CD8-positive, alpha-beta memory T cell (primary cell): ENCODE measurements at places on chromosomes 4 and X.

- DNase-seq = no peak
These were observed 18.8 kb upstream of the CHRNA9 start for GRCh38 chr4:40316333-40316781.

GRCh38 chr4:38302910-38303309, 342.7 kb downstream of the PTTG2 start:
- no peak for DNase-seq

GRCh38 chr4:74483226-74483911, 38.4 kb downstream of the AREG start:
- DNase-seq = no peak

- DNase-seq = no peak
These were observed 267.8 kb downstream of the STIM2 start for GRCh38 chr4:27128443-27128842.

DNA sequence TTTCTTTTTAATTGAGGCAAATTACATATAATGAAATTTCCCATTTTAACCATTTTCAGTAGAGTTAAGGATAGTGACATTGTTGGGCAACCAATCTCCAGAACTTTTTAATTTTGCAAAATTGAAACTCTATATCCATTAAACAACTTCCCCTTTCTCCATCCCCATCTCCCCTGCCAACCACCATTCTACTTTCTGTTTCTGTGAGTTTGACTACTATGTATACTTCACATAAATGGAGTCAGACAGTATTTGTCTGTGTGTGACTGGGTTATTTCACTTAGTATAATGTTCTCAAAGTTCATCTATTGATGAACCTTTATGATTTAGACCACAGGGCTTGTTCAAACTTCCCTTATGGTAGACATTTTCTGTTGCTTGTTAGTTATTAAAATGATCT, 364.5 kb upstream of the MAD2L1 start:
- no peak for DNase-seq

DNA sequence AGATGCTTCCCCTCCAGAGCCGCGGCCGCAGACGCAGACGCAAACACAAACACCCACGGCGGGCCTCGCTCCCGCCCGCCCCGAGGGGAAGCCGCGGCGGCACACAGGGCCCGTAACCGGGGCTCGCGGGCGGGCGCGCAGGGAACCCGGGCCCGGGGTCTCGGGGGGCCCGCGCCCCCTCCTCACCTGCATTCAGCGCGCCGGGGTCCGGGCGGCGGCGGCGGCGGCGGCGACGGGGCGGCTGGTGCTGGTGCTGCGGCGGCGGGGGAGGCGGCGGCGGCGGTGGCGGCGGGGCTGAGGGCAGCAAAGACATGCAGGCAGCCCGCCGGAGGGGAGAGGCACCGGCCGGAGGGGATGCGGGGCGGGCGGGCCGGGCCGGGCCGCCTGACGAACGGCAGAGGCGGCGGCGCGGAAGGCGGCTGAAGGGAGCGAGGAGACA, 255 bp upstream of the CNOT6L start:
- DNase-seq = no peak

- no peak for DNase-seq
These were observed 6.5 kb downstream of the P2RY4 start for GRCh38 chrX:70253377-70254062.

DNA sequence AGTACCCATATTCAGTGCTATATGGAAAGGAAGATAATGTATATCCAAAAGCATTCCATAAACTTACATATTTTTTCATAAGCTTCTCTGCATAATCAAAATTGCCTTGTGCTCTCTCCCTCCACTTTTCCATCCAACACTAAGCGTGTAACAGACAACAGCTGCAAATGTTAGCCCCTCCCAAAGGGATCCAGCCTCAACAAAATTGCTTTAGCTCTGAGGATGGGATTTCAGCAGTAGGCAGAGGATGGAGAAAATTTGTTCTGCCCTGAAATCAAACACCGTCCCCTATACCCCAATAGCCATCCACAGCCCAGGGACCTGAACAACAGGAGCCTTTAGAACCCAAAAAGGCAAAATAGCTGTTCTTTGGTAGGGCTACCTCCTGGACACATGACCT, 28.8 kb upstream of the FGF13 start:
- DNase-seq = no peak

- no peak for DNase-seq
These were observed 144.6 kb upstream of the KIT start for GRCh38 chr4:54513204-54513603.

- DNase-seq = no peak
These were observed 764.5 kb upstream of the TENM3 start for GRCh38 chr4:181478656-181479055.

DNA sequence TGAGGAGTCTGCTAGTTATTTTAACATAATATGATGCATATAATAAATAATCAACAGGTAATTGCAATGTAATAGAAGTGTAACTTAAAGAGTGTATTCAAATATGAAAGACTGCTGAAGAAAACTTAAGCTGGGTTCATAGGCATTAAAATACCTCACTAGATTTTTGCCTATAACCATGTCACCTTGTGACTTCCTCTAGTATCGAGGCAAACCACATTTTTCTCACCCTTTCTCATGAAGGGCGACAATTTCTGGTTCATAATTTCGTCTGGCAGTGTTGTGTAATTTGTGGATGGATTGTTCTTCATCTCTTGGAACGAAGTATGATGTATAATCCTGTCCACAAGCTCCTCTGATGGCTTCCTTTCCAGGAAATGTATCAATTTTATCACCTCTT, 16.0 kb downstream of the SULT1E1 start:
- DNase-seq = no peak

DNA sequence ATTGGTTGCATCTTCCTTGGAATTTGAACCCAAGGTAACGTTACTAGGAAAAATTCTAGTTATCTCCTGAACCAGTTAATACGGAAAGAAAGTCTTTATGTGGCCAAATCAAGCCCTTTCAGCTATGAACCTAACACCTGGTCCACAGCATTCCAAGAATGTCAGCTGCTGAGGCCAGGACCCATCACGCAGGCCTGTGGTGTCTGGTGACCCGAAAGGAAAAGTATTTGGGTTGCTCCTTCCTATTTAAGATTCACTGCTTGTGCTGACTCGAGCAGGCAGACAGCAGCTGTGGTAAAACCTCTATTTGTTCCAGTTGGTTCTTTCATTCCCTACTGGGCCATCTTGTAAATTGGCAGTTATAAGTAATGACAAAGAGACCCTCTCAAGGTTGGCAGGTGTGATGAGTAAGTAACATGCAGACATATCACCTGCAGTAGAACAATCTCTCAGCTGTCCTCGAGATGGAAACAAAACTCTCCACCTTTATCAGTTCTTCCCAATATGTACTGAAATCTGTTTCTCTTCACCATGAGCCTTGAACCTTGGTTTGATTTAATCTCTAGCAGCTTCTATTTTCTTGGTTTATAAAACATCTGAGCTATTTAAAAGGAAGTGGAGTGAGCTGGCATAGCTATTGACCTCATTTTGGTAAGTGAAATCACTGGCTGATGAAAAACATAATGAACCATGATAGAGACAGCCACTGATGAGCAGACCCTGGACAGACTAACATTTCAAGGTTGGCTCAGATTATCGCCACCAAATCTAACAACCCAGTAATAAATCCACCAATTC, 182.1 kb upstream of the SMIM31 start:
- DNase-seq = no peak

GRCh38 chr4:83708500-83709175, 172.7 kb downstream of the GPAT3 start:
- DNase-seq = no peak

DNA sequence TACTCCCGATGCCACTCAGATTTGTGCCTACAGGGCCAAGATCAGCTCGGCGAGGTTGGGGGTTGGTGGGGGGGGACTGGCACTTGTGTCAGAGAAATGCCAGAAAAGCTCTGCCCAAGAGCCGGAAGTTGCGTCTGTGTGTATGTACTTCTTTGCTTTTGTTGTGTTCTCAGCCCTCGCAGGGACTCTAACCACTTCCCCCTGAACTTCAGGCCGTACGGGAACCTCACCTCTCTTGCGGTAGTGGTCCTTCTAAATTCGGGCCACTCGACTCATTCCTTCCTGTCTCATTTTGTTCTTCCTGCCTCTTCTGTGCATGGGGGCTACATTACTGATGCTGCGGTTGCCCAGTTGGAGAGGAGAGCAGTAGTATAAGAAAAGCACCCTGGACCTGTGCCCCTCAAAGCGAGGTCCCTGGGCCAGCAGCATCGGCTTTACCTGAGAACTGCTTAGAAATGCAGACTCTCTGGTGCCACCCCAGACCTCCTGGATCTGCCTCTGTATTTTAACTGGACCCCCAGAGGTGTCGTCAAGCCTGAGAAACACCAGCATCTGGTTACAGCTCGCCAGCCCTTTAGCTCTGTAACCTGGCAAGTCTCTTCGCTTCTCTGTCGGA, 146.3 kb upstream of the RPS6KA3 start:
- peak; percentile 77 for DNase-seq

GRCh38 chr4:86934147-86934770, 552 bp upstream of the AFF1 start:
- no peak for DNase-seq

DNA sequence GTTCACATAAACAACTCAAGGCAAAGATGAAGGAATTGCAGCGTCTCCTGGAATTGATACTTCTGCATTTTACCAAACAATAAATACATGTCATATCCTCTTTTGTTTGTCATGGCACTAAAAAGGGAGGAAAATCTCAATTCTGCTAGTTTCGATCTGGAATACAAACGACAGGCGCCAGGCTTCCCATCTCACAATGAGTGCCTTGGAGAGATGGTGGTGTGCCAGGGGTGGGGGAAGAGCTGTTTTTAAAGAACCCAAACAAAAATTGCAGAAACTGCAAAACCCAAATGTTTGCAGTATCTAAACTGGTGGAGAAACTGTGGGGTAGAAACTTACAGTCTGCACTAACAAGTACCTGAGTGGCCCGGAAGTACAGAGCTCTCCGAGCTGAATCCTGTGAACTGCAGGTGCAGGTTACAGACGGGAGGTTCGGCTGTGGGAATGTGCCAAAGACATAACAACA, 53.0 kb upstream of the KLF3 start:
- no peak for DNase-seq
